Upper lobe of left lung (tissue), 6 donors: ENCODE measurements at places on chromosomes 12 and 14.

- DNase-seq, result no peak
Observed at GRCh38 chr12:75239987-75240386, 30.3 kb upstream of the KCNC2 start.

GRCh38 chr12:44294649-44295048 lies 458.8 kb downstream of the TMEM117 start:
- no peak for DNase-seq

DNA sequence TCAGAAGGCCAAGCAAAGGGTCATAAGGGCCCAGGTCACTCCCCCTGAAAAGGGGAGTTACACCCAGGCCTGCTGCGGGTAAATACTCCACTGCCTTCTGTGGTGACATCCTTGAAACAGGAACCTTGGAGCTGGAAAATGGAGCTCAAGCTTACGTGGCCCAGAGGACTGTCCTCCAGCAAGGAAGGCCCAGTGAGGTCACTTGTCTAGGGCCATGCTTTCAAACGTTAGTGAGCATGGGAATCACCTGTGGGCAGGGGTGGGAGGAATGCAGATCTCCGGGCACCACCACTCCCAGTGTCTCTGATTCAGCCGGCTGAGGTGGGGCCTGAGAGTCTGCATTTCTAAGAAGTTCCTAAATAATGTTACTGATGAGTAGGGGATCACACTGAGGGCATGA lies 140.5 kb upstream of the CCND2 start:
- no peak for DNase-seq

GRCh38 chr14:92560106-92560865 lies 46.7 kb downstream of the RIN3 start:
- no peak for DNase-seq

- DNase-seq, result no peak
Observed at GRCh38 chr14:91409928-91410718, 7.5 kb downstream of the CCDC88C start.

GRCh38 chr14:77270361-77271112 lies 469 bp downstream of the NGB start:
- no peak for DNase-seq

- DNase-seq, result peak; percentile 28
Observed at GRCh38 chr14:69483765-69484443, 624 bp upstream of the PLEKHD1 start.

- no peak for DNase-seq
Observed at GRCh38 chr12:67322580-67322979, 53.4 kb downstream of the CAND1 start.

DNA sequence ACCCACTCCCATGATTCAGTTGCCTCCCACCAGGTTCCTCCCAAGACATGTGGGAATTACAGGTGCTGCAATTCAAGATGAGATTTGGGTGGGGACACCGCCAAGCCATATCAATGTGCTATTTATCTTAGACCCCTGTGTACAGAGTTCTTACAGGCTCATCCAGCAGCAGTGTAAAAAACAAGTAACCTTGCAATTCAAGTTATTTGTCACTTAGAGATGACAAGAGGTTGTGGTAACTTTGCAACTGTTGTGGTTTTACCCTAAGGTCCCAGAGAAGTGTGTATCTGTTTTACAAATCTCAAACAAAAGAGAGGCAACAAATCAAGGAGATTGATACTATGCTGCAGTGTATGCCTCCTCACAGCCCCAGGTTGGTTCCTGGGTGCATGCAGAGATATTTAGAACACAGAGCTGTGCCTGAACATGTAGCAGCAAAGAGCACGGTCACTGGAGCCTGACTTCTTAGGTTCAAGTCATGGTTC lies 11.5 kb upstream of the HELB start:
- no peak for DNase-seq

DNA sequence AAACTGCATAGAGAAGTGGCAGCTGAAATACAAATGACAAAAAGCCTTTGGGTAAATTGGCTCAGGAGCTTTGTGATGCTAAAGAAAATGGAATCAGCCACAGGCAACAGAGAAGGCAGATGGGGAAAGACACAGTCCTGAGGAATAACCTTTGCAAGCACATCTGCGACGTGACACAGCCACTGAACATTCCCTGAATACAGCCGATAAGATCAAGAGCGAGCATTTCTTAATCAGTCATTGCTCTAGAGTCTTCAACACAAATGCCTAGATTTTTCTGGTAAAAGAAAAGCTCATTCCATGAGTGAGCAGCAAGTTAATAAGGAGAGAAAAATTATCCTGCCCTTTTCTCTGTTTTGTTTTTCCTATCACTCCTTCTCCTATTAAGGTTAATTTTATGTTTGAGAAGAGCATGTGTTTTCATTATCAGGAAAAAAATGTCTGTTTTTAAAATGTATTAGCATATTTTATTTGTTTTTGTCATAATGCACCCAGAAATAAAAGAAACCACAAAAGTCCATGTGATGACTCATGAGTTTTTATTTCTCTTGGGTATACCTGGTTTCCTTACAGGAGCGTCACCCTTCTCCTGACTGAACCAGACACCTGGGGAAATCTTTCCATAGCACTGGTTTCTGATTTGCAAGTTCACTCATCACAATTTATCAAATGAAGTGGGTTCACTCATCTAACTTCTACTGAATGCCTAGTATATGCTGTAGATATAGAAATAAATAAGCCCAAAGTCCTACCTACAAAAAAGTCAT lies 45.4 kb upstream of the PCED1B start:
- no peak for DNase-seq

DNA sequence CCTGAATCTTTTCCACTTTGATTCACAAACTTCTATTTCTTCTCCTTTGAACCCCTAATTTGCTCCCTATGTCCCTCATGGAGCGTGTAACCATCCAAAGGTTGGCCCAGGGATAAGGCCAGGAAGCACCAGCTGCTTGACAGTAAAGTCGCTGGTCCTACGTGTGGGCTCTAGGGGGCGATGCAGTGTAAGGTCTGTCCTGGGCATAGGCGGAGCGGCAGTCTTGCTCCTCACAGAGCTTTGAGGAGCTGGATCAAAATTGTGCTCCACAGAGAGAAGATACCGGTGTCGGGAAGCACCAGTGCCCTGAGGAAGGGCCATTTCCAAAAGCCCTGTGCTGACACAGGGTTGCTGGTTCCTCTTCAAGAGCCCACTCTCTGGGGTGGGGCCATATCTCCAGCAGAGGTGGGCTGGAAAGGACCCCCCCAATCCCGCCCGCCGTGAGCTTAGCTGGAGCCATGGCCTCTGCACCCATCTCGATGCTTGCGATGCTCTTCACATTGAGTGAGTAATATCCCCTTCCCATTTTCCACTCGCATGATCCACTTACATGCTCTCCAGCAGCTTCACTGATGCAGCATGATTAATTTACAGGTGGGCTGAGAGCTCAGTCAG lies 49.9 kb upstream of the OR4E1 start:
- no peak for DNase-seq

GRCh38 chr14:23243066-23243465 lies 5.3 kb downstream of the RNF212B start:
- no peak for DNase-seq

GRCh38 chr12:12975322-12976077 lies 23.5 kb upstream of the GPRC5D start:
- peak; percentile 36 for DNase-seq

- no peak for DNase-seq
Observed at GRCh38 chr14:45715946-45716345, 462.9 kb upstream of the MIS18BP1 start.

GRCh38 chr12:122834104-122834920 lies 945 bp upstream of the HIP1R start:
- peak; percentile 51 for DNase-seq

DNA sequence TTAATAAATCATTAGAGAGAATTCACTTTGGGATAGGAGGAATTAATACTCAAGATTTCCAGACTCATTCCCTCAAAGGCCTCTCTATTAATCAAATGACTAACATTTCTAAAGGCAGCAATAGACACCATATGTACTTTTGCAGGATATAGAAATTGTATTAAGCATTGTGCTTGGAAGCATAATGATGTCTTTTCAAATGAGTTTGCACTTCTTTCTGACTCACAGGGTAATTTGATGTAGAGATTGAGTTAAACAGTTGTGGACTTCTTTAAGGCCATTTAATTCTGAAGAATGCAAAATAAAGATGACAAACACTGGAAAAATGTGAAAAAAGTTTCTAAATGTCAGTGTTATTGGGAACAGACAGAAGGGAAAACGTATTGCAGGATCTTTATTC lies 63.4 kb upstream of the CSRP2 start:
- DNase-seq, result no peak

- no peak for DNase-seq
Observed at GRCh38 chr12:105341010-105341409, 10.5 kb downstream of the C12orf75 start.

DNA sequence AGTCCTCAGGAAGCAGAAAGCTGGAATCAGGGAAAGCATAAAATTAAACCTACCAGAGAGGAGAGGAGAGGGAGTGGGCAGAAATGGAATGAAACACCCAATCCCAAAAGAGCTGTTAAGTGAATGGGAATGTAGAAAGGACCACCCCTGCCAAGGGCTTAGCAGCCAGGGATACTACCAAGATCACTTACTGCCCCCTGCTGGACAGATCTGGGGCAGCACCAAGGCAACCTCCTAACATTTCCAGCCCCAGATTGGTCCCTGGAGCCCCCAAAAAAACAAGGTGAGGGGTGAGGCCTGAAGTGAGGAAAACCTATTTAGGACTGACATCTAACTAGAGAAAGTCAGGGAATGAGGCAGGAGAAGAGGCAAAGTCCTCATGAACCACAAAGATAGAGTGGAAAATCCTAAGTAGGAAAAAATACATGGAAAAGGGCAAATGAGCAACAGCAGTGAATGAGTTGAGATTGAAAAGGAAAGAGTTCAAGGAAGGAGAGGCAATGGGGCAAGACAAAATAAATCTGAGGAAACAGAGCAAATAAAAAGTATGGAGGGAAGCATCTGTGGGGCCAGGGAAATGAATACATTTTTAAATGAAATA lies 11.2 kb upstream of the FKBP11 start:
- peak; percentile 48 for DNase-seq

DNA sequence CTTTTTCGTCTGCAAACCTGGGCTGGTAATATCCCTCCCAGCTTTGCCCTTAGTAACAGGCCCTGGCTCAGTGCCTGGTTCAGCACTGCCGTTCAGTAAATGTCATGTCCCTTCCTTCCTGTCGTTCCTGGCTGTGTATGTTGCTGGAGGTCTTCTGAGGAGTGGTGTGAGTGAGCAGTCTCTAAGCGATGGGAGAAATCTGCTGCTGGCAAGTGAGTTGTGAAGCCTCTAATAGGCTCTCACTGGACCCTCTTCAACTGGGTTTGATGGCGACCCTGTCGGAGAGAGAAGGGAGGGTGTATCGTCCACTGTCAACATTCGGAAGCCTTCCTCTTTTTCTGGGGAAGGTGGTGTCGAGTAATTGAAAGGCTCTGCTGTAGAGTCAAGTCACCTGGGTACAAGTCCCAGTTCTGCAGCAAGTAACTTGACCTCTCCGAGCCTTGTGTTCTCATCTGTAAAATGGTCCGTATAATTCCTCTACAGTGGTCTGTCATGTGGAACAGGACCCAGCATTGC lies 62.8 kb downstream of the HRK start:
- no peak for DNase-seq

DNA sequence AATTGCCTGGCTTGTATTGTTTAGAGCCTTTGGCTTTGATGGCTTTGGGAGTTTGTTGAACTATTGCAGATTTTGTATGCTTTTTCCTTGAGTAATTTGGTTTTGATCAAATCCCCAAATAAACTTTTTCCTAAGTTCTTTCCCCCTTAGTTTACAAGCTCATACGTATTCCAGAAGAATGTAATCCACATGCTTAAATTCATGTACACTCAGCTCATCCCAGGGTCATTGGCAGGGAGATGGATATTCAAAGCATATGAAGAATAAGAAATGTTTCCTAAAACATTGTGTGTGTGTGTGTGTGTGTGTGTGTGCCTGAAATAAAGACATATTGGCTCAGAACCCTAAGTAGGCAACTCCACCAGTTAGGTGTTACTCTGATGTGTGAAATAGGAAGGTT lies 89.4 kb downstream of the TMEM30B start:
- DNase-seq, result no peak

DNA sequence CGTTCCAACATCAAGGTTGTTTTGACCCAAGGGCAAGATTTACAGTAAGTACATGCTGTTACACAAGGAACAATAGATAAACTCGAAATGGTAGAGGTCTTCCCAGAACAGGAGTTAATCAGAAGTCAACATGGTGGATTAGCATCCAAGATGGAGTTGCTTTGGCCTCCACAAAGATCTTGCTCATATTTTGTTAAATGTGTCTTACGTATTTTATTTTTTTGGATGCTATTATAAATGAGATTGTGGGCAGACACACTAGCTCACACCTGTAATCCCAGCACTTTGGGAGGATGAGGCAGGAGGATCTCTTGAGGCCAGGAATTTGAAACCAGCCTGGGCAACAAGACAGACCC lies 22.3 kb upstream of the RAB21 start:
- DNase-seq, result no peak
